Posterior vena cava (tissue), 2 donors: ENCODE measurements at places on chromosomes 3 and 15. TPM values are rescaled to one million over a fixed set of nuclear protein-coding genes. Genes with fewer than 3 reads are reported as not detected.

GRCh38 chr15:75823860-75824613, 19.2 kb upstream of the UBE2Q2 start:
- DNase-seq: no peak

- DNase-seq: no peak
These were observed 326.6 kb downstream of the ARPP21 start for GRCh38 chr3:35965908-35966307.

GRCh38 chr15:67358812-67359211, 104.2 kb downstream of the IQCH start:
- DNase-seq: no peak

GRCh38 chr3:113927556-113927955, 20.3 kb upstream of the ZDHHC23 start:
- no peak for DNase-seq

- DNase-seq: peak; percentile 38
These were observed 39.4 kb downstream of the AMOTL2 start for GRCh38 chr3:134334901-134335280.

- DNase-seq: no peak
These were observed 113.9 kb downstream of the OXNAD1 start for GRCh38 chr3:16378920-16379319.

DNA sequence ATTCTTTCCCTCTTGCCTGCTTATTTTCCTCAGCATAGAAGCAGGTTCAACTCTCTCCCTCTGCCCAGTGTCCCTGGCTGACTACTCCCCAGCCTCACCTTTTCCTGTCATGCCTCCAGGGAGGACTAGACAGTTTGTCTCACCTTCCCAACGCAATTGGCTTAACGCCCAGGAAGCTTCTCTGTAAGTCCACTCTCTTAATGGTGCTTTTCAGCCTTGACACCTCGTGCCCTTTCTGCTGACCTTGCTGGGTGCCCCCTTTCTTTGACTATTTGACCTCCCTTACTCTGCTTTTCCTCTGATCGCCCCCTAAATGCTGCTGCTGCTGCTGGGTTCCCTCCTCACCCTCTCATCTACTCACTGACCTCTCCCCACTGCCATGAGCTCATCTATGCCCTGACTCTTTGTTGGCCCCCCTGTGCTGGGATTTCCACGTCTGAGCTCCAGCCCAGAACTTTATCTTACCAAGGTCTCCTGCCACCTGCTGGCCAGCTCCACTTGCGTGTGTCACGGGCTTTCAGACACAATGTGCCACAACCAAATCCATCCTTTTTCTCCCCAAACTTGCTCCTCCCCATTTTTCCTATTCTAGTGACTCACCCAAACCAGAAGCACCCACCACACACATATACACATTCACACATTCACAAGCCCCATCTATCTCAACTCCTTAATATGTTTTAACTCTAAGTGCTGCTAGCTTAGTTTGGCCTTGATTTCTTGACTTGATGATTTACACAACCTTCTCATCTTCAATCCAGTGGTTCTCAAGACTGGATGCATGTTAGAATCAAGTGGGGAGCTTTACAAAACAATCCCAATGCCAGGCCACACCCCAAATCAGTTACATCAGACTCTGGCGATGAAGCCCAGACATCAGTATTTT, 16.6 kb downstream of the EPB42 start:
- peak; percentile 84 for DNase-seq

DNA sequence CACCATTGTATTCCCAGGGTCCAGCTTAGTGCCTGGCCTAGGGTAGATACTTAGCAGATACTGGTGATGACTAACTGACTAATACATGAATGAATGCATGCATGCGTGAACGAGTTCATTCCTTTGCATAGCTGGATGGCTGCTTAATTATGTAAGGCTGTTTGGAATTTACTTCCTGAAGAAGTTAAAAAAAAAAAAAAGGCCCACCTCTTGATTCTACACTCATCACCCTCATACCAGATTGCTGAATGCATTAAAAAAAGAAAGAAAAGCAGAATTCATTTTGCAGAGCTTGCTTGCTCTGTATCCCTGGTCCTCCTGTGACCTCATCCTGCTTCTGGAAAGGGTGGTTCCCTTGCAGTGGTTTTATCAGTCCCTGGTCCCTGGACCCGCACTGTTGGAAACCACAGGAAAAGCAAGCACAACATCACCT, 277.6 kb upstream of the CFAP20DC start:
- no peak for DNase-seq

DNA sequence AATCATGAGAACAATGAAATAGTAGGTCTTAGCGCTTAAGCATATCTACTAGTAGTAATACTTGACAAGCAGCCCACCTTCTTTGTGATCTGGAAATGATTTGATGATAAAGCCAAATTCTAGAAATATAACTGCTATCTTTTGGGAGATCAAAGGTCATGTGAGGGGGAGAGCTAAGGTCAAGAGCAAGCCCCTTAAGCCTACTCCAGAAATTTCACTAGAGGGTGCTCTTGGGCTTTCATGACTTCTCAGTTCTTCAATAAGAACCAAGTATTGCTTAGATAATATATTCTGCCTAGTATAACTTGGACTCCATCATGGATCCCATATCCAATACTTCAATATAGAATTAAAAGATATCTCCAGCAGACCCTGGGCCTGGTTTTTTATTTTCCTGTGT, 319.6 kb downstream of the ZBTB20 start:
- DNase-seq: no peak

GRCh38 chr3:129565902-129566301, 22.9 kb downstream of the H1-8 start:
- no peak for DNase-seq

GRCh38 chr15:101675796-101676582, 23.8 kb upstream of the TM2D3 start:
- no peak for DNase-seq

DNA sequence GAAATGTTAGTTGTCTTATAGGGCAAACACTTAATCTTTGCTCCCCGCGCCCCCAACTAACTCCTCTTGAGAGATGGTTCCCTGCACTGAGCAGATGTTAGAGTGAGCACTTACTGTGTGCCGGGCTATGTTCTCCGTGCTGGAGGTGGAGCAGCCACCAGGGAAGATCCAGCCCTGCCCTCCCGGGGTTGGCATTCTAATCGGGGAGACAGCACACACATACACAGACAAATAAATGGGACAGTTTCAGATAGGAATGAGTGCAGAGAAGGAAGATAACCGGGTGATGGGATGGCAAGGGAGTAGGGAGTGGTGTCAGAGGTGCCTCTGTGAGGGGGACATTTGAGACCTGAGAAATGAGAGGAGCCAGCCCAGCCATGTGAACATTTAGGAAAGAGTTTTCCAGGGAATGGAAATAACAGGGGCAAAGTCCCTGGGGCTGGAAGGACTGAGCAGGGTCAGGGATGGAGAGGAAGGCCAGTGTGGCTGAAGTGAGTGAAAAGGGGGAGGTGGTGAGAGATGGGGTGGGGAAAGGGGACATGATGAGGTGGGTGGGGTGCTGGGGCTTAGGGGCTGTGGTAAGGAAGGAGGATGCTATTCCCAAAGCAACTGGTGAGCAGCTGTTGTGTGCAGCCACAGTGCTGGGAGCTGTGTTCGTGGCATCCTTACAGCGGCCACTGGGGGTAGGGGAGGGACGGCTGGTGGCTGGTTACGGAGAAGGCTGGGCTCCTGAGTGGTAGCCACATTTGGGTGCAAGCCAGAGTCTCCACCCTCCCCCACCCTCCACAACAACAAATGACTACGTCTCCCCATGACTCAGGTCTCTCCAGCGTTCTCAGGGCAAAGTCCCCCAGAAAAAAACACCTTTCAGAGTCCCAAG, 15.4 kb upstream of the FGD5 start:
- no peak for DNase-seq

- DNase-seq: no peak
These were observed 10.9 kb downstream of the APH1B start for GRCh38 chr15:63288342-63288741.

GRCh38 chr15:65914386-65914785, 45.1 kb downstream of the RAB11A start:
- DNase-seq: no peak

DNA sequence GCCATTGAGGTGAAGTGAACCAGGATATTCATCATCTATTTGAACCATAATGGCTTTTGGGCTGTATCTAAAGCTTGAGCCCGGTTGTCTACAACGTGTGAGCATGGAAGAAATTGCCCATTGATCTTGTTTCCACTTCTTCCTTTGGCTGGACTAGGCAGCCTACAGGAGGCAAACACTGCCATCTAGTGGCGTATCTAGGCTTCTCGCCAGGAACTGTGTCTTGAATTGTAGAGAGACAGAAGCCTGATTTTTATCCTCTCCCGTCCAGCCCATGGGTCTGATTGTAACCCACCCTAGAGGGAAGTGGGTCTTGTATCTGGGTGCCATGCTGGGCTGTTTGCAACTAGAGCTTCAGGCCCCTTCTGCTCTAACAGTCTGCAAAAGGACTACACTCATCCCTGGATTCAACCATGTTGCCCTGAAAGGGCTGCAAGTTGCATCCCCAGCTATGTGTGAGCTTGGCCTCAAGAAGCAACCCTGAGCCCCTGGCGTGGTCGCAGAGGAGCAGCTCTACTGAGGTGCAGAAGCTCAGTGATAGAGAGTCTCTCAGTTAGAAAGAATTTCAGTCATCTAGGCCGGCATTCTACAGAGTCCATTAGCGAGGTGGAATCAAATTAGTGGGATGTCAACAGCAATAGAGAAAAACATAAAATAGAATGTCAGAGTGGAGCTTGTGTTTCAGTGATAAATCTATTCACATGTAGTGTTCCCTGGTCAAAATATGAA, 170.2 kb upstream of the UMPS start:
- no peak for DNase-seq

- DNase-seq: no peak
These were observed 24.7 kb downstream of the SLTM start for GRCh38 chr15:58908550-58909309.

DNA sequence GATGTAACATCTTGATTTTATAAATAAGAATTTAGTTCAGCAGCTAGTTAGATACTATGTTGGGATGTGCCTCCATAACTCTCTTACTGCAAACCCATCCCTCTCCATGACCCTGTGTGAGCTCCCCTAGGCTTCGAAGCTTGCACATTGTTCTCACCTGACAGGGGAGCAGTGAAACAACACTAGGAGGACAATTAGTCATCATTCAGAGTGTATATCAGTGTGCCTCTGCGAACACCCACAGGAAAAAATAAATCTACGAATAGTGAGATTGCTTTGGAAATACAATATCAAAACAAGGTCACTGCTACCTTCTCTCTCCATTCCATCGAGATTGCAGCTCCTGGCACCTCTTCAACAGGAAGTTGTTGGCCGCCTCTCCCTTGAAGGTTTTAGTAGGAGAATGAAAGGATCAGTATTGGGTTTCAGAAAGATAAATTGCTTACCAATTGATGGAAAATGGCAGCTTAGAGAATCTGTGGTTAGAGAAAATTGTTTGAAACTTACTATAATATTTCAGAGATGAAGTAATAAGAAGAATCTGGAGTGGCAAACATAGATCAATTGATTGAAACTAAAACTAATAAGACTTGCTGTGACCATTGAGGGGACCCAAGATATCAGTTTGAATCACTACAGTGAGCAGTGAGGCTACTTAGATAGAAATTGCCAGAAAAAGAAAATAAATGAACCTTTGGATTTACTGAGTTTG, 103.2 kb downstream of the CHL1 start:
- DNase-seq: no peak

DNA sequence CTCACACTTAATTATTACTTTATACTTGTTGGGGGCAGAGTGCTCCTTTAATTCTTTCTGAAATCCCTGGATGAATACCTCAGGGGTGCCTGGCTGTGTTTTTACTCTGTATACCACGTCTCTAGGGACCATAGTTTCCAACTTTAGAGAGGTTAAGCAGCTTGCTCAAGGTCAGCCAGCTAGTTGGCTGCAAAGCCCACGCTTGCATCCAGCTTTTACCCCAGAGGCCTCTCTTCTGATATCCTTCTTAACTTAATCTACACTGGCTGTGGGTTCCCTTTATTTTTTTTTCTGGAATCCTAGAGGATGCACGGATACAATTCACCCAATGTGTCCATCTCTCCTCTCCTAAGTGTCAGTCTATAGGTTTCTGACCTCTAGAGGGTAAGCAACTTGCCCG, 1.4 kb downstream of the PDZRN3 start:
- DNase-seq: no peak

DNA sequence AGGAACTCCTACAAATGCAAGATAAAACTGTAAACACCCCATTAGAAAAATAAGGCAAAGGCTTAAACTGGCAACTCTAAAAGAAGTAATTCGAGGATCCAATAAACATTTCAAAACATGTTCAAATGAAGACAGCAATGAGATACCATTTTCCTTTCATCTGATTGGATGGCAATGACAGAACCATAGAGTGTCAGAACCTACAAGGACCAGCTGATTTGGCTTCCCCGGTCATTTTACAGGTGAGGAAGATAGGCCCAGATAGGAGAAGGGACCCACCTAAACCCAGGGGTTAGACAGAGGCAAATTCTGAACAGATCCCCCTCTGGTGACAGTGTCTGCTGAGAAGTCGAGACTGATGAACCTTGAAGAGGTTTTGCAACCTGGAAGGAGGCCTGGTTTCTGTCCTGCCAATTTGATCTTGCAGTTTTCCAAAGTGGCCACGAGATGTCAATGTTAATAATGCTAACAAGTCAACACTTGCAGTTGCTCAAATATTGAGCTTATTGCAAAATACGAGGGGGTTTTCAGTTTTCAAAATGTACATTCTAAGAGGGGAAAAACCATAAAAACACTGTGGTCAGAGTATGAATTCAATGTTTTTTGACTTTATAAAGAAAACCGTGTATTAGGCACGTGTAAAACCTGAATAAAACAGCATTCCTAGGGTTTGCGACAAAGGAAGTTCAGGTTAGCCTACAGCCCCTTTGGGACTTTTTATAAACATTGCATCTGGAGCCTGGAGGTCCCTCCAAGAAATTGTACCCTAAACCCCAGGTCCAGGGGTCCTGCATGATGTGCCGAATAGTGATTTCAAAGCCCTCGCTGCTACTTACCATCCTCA, 21.5 kb downstream of the CFAP161 start:
- DNase-seq: no peak

- DNase-seq: no peak
These were observed 30.7 kb downstream of the ATP13A5 start for GRCh38 chr3:193347521-193348501.

DNA sequence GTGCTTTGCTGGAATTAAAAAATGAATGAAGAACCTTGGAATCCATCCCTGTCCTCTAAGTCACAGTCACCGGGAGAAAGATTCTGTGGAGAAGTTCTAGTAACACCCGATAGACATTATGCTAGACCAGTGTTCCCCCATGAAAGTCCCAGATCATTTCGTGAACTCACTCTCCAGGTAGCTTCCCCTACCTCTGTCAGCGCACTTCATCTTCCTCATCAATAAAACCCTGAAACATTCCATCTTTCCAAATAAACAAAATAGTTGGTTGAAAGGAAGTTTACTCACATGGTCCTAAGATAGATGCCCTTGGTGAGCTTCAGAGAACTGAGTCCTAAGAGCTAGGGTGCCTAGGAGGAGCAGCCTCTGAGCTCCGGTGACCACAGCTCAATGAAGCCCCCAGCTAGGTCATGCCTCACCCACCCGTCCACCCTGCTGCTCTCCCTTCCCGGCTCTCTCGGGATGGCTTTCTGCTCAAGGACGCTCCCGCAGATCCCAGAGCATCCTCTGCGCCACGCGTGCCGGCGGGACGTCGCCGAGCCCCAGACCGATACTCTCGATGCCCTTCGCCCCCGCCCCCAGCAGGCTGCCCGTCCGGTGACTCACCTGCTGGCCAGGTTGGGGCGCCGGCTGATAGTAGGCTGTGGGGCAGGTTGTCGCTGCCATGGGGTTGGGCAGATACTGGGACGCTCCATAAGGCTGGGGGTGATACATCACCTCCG, 776 bp downstream of the VGLL3 start:
- DNase-seq: no peak

GRCh38 chr15:41543521-41543870, 561 bp downstream of the RPAP1 start:
- no peak for DNase-seq

The LRRC58 gene
- 29.0 TPM for total RNA-seq

The TIPIN gene
- total RNA-seq: 6.1 TPM

The MGLL gene
- 216 TPM for total RNA-seq

The LIPH gene
- total RNA-seq: not detected
